Right ventricle myocardium inferior (tissue), 1 donor: ENCODE measurements at places on chromosomes 7 and 10. TPM values are rescaled to one million over a fixed set of nuclear protein-coding genes. Genes with fewer than 3 reads are reported as not detected.

DNA sequence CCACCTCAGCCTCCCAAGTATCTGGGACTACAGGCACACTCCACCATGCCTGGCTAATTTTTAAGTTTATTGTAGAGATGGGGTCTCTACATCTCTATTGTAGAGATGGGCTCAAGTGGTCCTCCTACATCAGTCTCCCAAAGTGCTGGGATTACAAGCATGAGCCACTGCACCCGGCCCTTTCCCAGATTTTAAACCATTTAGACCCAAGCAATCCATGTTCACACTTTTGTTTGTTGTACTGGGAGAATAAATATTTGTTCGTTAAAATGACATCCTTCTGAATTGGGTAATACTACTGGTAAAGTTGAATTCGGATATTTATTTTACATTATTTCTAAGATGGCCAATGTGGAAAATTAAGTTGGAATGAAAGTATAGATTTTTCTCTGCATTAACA is 52.7 kb downstream of the MINPP1 start:
- DNase-seq: no peak

DNA sequence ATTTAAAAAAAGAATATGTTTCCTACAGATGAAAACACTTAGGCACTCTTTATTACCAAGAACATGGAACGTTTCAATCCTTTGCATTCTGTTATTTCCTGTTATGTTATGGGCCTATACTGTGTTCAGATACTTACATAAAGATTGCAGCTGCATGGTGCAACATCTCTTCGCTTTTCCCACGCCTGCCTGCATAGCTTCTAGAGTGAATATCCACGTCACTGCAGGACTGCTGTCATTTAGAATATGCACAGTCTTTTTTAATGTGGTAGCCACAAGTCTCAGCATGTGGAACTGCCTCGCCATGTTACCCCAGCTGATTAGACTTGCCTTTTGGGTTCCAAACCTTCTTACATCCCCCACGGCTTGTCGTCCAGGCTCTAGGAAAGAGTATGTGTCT is 69.6 kb upstream of the GATA3 start:
- DNase-seq: no peak

GRCh38 chr7:71611986-71612385 is 480.0 kb downstream of the GALNT17 start:
- DNase-seq: no peak

GRCh38 chr10:74755273-74755672 is 71.1 kb upstream of the KAT6B start:
- DNase-seq: no peak

DNA sequence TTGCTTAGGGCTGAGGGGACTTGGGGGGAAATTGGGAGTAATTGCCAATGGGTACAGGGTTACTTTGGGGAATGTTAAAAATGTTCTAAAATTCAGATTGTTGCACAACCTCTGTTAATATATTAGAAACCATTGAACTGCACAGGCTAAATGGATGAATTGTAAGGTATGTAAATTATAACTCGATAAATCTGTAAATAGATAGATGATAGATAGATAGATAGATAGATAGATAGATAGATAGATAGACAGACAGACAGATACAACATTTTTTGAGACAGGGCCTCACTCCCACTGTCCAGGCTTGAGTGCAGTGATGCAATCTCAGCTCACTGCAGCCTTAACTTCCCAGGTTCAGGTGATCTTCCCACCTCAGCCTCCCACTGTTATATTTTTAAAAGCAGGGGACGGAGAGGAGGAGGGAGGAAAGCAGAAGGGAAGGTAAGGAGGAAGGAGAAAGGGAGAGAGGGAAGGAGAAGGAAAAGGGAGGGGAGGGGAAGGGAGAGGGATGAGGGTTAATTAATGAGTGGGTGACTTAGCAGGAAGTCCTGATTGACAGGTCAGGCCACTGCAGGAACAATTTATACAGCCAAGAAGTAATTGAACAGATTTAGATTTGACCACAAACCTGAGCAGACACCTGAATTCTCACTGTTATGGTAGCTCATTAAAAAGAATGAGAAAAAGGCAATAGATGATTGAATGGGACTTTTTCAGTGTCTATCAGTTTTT is 38.7 kb downstream of the AOC1 start:
- DNase-seq: no peak

- no peak for DNase-seq
These were observed 1.6 kb downstream of the BEND7 start for GRCh38 chr10:13526948-13527863.

DNA sequence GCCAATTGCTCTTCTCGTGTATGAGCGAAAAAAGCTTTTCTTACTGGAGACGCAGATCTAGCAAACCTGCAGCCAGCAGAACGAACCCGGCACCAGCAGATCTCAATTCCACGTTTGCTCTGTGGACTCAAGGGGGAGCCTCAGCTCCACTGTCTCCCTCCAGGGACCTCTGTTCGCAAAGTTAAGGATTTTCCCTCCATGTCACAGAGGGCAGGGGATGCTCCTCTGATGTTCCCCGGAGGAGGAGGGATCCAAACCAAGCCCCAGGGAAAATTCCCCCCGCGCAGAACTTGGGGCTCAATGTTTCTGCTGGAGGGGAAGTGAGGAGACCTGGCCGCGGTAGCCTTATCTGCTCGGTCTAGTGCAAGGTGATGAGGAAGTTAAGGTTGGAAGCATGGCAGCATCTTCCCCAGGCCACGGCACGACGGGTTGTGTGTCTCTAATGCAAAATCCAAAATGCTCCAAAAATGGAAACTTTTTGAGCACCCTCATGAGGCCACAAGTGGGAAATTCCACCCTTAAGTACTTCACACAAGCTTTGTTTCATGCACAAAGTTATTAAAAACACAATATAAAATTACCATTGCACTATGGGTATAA is 9.0 kb downstream of the IQCE start:
- no peak for DNase-seq

FEZF1 gene
- total RNA-seq: not detected

DNA sequence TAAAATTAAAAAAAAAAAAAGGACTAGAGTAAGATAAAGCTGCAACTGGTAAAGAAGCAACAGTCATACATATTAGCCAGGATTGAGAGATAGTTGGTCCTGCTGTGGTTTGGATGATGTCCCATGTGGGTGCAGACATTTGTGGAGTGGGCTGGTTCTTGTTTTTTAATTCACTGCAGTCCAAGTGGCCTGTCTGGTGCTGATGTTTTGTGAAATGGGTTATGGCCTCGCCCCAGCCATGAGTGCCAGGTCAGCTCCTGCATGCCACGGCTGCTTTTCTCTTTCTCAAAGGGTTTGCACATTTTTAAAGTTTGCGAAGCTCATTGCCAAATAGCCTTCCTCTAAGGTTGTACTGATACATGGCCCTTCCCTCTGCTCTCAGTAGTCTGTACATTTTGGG is 14.1 kb upstream of the BTBD16 start:
- DNase-seq: no peak

DNA sequence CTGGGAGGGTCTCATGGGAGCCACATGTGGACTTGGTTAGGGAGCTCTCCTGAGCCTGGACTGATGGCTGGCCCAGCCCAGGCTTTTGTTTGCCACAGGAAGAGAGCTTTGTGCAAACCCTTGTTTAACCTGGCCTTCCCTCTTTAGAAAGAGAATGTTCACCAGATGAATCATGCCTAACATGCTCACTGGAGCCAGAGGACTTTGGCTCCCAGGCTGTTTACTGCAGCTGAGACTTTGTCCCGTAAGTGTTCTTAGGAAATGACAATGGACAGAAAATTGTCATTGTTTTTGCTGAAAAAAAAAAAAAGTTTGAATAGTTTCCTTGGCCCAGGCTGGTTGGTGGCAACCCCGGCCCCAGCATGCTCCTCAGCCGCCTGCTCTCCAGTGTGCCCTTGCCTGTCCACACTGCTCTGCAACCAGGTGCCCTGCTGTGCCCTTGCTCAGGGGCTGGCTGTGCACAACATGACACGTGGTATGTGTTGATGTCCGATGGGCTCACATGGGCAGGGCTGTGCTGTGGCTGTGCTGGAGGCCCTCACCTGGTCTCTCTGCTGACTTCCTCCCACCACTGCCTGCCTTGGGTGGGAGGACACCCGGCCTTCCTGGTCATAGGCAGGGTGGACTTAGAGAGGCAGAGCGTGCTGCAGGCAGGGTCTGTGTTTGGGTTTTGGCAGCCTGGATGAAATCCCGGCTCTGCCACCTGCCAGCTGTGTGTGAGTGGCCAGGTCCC is 215.3 kb upstream of the ZNF32 start:
- DNase-seq: peak; percentile 55

TFR2 gene
- total RNA-seq: 0.22 TPM

LZTS2 gene
- total RNA-seq: 43.4 TPM
